ENCODE measurements at places on chromosomes 12 and 14.
A peak's percentile ranks its signal among the peaks of the same experiment; 100 is the strongest.

DNA sequence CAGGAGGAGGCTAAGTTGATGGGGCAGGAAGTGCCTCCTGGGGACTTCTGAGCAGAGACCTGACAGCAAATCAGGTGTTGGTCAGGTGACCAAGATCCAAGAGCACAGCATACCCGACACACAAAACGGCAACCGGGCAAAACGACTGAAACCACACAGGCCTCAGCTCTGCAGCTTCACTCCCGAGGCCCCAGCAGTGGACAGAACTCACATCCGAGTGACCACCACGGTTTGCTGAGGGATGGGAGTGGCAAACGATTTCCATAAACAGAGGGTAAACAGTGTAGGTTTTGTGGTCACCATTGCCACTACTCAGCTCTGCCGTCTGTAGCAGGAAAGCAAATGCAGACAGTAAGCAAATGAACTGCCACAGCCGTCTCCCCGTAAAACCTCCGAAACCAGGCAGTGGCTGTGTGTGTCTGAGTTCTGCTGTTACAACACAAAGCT lies 14.4 kb downstream of the CHFR start:
- no peak for DNase-seq

GRCh38 chr12:58364389-58365086 lies 423.2 kb downstream of the ATP23 start:
- DNase-seq = peak; percentile 96

DNA sequence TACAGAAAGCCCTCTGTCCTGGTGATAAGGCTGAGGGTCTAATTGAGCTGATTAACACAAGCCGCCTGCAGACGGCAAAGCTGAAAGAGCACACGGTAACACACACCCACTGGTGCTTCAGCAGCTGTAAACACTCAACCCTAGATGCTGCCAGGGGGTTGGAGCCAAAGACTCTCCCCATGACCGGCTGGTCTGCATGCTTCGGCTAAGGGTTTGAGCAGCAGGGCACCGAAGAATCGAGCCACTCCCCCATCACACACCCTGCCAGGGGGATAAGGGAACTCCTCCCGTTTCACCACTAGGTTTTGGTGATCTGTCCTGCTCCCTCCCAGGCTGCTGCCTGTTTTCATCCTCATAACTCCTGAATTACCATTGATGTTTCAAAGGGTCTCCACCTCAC lies 141.0 kb upstream of the OVCH1 start:
- DNase-seq = no peak

DNA sequence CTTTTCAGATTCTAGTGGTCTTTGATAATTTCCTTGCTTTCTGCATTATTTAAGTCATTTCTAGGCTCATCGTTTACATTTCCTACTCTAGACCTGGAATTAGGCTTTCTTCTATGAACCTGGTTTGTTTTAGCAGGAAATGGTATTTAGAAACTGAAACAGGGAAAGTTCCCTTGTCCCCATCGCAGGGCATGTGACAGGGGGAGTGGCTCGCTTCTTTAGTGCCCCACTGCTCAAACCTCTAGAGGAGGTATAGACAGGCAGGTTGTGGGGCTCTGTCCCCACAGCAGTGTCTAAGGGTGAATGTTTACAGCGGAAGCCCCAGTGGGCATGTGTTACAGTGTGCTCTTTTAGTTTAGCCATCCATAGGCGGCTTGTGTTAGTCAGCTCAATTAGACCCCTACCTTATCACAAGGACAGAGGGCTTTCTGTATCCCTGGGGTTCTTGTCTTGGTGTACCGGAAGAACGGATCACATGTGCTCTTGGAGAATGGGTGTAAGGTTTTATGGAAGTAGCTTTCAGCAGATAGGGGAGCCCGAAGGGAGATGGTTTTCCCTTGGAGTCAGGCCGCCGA lies 25.0 kb downstream of the IFT81 start:
- DNase-seq = no peak

DNA sequence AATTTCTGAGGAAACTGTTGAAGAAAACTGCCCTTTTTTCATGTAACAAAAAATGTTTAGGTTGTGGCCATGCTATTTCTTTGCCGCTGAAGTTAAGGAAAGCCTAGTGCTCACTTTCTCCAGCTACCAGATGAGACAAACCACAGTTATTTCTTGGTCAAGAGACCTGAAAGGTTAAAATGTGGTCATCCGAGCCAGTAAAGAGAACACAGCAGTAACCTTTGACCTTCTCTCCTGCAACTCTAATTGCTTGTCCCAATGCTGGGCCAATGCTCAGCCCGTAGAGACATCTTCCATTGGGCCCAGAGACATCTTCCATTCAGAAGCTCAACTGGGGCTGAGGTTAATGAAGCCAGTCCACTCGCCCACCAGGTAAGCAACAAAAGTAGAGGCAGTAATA lies 109.8 kb upstream of the CPSF6 start:
- DNase-seq = no peak

GRCh38 chr12:75503866-75504265 lies 7.5 kb downstream of the KRR1 start:
- no peak for DNase-seq

DNA sequence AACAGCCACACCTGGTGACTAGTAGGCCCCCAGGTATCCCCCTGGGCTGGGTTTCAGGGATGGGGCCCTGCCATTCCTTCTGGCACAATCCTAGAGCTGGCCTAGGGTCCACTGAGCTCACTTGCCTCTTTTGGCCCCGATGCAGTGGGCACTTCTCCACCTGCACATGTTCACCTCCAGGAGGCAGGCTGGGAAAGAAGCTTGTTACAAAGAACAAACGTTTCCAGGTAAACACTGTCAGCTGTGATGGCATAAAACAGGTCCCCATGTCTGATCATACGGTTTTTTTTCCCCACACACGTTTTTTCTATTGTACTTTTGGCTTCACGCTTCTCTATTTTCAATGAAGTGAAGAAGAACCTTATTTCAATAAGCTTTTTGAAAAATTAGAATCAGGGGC lies 15.8 kb upstream of the HVCN1 start:
- no peak for DNase-seq

- DNase-seq = no peak
Observed at GRCh38 chr12:109868182-109869051, 11.9 kb downstream of the GLTP start.

DNA sequence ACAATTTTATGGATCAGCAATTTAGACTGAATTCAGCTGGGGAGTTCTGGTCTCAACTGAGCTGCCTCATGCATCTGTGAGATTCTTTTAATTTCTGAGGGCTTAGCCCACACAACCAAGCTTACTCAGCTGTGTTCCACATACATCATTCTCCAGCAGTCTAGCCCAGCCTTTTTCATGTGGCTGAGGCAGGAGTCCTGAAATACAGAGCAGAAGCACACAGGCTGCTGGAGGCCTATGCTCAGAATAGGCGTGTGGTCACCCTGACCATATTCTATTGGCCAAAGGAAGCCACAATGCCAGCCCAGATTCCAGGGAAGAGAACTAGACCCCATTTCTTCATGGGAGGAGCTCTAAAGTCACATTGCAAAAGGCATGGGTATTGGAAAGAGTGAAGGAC lies 72.3 kb upstream of the DHRS4 start:
- DNase-seq = peak; percentile 34

DNA sequence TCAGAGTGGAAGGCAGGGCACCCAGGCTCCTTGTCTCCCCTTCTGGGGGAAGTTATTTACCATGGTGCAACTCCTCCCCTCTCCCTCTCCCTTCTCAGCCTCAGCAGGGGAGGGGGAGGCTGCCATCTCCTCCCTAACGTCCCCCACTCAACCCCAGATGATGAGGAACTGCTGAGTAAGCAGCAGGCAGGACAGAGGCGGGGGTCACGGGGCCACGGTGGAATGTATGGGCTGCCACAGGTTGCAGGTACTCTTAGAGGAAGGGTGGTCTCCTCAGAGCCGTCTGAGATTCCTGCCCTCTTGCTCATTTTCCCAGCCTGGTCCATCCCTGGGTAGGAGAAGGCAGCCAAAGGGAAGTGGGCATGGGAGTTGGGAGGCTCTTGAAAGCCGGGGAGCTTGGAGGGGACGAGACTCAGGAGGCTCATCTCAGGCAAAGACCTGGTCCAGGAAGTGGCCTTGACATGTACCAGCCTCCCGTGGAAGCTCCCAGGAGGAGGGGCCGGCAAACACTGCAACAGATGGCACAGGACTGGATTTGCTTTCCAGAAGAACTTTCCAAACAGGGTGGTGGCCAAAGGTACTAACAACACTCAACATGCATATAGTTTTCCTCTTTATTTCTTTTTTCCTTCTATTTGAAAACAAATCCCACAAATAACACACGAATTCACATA lies 19.0 kb downstream of the RIN3 start:
- DNase-seq = no peak
